Stimulated activated CD8-positive, alpha-beta memory T cell treated with anti-CD3 and anti-CD28 coated beads, Interleukin-7, amount 100 ng/mL, for 1 hour (primary cell): ENCODE measurements at places on chromosomes 13 and 19.
A peak's percentile ranks its signal among the peaks of the same experiment; 100 is the strongest.

DNA sequence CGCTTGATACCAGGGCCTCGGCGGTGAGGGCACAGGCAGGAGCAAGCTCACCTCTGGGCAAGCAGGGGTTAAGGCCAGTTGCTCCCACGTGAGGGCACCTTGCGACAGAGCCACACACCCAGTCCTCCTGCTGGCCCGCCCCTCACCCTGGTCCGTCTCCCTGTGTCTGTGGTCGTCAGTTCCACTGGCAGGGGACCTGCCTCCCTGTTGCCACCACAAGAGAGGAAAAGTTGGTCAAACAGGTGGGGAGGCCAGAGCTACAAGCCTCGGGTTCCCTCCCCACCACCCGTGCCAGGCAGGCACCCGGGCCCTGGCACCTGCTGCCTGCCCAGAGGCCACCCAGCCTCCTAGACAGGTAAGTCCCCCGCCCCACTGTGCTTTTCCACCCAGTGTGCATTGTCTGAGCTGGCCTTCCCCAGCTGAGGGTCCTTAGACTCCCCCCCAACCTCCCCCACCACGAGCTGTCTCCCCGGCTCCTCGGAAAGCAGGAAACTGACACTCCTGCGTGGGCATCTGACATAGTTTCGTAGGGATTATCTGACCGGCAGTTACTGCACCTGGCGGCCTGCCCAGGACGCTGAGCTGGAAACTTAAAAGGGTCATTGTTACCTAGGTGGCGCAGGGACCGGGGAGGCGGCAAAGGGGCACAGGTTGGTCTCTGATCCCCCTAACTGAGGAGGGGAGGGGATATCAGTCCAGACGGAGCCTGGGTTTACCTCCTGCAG, at the start of gene TJP3:
TJP3 (plus strand) TSS at position 178 of the 725 bp plus-strand sequence. CDS start 20,049 bp downstream, outside the sequence.
- DNase-seq: no peak

GRCh38 chr13:22238269-22238668, 567.4 kb downstream of the FGF9 start:
- no peak for DNase-seq

DNA sequence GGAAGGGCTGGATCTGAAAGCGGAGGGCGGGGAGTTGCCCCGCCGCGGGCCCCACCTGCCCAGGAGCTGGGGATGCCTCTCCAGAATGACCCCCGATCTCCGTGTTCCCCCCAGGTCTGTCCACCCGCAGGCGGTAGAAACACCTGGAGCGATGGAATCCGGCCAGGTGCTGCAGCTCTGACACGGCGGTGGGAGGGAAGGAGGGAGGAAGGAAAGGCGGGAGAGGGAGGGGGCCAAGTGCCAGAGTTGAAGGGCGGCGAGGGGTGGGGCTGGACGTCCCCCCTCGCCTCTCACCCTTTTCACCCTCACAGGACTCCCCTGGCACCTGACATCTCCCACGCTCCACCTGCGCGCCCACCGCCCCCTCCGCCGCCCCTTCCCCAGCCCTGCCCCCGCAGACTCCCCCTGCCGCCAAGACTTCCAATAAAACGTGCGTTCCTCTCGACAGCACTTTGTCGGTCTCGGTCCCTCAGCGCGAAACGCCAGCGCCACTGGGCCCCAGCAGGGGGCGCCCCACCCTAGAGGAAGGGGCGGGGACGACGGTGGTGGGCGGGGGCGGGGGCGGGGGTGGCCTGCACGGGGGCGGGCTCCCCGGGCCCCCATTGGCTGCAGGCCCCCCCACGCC, 337 bp upstream of the FXYD7 start:
- peak; percentile 64 for DNase-seq

- no peak for DNase-seq
Observed at GRCh38 chr19:4624301-4624700, 15.0 kb upstream of the TNFAIP8L1 start.

GRCh38 chr13:83839146-83839545, 43.1 kb downstream of the SLITRK1 start:
- DNase-seq: no peak

DNA sequence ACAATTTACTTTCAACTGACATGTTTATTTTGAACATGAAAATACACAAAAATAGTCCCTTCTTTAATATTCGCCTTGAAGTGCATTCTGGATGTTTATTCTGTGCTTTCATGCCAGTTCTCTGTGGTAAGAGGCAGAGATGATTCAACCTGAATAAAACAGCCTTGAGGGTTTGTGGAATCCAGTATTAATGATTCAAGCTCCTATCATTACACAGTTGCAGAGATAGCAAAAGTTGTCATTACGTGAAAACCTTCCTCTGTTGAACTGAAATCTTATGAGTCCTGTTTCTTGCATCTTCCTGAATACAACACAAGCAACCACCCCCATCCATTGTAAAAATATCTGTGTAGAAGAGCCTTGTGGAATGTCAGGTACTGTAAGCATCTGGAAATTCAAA, 142.3 kb upstream of the HTR2A start:
- no peak for DNase-seq

GRCh38 chr13:75405976-75406703, 75.8 kb downstream of the TBC1D4 start:
- no peak for DNase-seq

GRCh38 chr19:37905946-37906868, at the start of gene WDR87:
TSS of gene WDR87 (minus strand) at chr19:37906594. CDS start at chr19:37898239, 8,355 bp downstream.
- no peak for DNase-seq

DNA sequence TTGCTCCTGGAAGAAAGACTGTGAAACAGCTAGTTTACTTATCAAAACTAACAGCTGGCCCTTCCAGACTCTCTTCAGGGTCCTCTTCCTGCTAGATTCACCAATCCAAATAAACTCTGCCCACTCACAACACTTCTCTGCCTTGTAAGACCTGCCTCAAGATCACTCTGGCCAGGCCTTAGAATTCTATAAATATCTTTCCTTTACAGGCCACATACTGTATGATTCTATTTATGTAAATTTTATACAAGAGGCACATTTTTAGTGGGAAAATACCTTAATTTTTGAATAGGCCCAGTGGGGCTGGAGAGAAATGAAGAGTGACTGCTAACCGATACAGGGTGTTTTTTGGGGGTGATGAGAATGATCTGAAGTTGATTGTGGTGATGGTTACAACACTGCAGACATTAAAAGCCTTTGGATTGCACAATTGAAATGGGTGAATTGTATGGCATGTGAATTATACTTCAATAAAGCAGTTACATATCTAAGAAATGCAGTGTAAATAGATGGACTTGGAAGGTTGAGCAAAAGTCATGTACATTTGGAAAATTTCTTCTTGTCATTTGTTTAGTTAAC, 141.8 kb downstream of the GPC5 start:
- no peak for DNase-seq

DNA sequence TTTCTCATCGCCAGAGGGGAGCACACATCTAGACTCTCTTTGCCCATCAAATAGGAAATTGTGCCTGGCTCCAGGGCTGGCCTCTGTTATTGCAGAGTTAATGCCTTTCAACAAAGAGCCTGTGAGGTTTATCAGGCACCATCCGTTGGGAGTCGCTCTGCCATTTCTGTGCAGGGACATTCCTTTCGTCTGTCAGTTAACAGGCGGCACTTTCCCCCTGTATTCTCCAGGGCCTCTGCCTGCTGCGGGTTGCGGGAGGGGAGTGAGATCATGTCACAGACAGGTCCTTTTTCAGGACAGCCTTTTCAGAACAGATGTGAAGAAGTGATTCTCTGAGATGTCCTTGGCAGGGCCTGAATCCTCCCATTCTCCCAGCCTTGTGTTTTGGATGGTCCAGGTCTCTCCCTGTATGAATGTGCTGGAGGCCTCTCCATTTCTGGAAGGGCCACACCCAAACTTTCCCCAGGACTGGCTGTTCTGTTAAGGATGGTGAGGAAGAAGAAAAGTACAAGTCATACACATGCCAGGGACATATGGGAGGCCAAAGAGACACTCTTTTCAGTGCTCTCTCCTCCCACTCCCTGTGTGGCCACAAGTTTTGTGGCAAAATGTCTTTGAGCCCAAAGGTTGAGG, 14.9 kb downstream of the SERP2 start:
- DNase-seq: no peak

DNA sequence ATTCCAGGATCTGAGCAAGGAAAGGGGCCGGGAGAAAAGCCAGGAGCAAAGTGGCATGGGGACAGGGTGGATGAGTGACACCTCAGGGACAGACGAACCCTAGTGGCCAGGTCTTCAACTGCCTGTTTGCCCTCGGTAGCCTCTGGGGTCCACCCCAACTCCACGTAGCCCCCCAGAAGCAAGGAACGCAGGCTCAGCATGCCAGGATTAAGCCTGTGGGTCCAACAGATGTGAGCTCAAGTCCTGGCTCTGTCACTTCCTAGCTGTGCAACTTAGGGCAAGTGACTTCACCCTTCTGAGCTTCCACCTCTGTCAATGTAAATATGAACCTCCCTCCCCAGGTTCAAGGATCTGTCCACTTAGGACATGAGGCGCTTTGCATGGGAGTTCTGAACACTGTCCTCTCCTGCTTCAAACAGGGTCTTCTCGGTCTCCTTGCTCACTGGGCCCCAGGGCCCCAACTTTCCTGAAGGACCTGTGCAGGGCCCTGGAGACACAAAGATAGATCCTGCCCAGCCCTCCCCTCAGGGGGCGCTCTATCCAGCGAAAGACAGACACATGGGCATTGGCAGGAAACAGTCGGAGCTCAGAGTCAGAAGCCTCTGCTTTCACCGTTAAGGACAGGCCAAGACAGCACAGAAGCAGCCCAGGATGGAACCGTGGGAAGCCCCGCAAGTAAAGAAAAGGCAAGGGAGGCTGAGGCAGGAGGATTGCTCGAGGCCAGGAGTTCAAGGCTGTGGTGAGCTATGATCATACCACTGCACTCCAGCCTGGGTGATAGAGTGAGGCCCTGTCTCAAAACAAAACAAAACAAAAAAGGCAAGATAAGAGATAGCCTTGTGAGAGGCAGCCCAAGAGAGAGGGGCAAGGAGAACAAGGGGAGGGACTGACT, 13.2 kb downstream of the SYDE1 start:
- DNase-seq: no peak

GRCh38 chr13:38135592-38135991, 214.1 kb upstream of the UFM1 start:
- no peak for DNase-seq

DNA sequence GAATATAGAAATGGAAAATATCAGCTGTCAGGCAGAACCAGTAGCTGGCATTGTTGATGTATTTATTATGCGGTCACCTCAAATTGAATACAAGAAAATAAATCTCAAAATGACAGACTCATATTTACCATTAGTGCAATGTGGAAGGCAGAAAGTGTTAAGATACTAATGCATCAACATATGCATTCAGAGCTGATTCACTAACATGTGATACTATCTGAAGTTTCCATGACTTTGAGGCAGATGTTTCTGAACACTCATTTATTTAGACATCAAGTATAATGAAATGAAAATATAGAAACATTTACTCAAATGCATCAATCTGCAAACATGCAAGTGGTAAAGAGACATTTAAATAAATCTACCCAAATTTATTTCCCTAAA, 474.2 kb upstream of the SLC10A2 start:
- DNase-seq: no peak

- DNase-seq: no peak
Observed at GRCh38 chr19:15859187-15859586, 38.7 kb downstream of the CYP4F2 start.

GRCh38 chr13:52345048-52345447, 60.9 kb downstream of the THSD1 start:
- DNase-seq: no peak

GRCh38 chr13:29497137-29497654, 98.3 kb downstream of the SLC7A1 start:
- no peak for DNase-seq

DNA sequence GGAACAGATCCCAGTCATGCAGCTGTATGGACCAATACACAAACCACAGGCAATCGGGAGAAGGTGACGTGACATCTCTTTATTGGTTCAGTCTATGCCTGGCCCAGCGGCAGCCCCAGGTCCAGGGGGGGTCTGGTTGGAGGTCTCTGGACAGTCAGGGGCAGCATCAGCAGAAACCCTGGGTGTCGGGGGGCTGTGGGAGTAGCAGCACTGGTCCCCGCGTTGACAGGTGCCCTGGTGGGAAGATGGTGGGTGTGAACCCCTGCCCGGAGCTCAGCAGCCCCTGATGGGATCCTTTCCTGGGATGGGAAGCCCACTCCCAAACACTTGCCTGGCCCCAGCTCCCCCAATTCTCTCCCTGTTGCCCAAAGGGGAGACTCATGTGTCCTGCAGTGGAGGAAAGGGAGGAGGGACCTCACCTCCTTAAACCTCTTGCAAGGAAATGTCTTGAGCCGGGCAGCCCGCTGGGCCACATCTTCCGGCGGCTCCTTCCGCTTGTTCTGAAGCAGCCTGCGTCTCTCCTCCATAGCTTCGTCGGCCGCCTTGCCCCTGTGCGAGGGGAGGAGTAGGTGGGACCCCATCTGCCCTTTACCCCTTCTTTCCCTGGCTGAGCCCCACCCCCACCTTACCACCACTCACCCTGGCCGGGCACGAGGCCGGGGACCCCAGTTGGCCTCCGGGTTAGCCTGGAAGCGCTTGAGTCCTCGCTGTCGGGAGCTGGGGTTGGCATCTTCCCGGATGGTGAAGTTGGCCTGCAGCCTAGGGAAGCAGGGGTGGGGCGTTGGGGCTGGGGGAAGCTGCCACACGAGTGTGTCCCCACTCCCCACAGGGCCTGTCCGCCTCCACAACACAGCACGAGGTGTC, 2.4 kb upstream of the LYL1 start:
- no peak for DNase-seq

GRCh38 chr19:54173951-54174834, 1.2 kb upstream of the TMC4 start:
- DNase-seq: no peak

- no peak for DNase-seq
Observed at GRCh38 chr13:85650613-85651012, 148.6 kb downstream of the SLITRK6 start.

- DNase-seq: no peak
Observed at GRCh38 chr13:113057084-113057483, 48.5 kb upstream of the F7 start.

GRCh38 chr13:112451512-112452379, 75.6 kb downstream of the SPACA7 start:
- DNase-seq: no peak

DNA sequence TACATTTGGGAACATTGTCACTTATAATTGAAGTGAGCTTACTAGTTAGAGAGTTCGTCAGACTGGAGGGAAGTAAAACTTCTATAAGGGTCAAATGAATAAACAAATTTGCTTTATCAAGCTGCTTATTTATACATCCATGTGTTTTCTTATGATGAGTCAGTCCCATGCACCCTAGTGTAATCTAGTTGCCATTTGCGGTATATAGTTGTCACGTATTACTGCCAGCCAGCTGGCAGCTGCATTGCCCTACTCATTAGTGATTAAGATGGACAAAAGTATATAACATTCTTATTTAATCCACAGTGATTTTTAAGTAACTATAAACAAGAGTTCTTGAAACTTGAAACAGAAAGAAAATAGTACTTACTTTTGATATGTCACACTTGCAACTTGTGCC, 182.4 kb downstream of the GPC6 start:
- no peak for DNase-seq

- DNase-seq: no peak
Observed at GRCh38 chr13:30115257-30115600, 192.1 kb downstream of the KATNAL1 start.
